ENCODE measurements at places on chromosomes 1 and 21.

DNA sequence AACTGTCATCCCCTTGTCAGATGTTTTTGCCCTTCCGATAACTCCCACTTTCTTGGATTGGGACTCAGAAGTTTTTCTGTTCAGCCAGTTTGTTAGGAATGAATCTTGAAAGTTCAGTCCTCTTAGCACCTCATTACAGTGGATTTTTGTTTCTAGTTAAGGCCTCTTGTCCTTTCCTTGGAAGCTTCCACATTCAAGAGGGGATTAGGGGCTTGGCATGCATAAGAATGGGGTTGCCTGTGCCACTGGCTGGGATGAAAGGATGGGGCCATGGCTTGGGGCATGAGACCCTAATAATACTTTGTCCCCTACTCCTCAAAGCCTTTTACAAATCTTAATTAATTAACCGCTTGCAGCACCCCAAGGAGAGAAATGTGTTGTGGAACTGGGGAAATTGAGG lies 2.4 kb upstream of the DHDDS start:
- no peak for DNase-seq

DNA sequence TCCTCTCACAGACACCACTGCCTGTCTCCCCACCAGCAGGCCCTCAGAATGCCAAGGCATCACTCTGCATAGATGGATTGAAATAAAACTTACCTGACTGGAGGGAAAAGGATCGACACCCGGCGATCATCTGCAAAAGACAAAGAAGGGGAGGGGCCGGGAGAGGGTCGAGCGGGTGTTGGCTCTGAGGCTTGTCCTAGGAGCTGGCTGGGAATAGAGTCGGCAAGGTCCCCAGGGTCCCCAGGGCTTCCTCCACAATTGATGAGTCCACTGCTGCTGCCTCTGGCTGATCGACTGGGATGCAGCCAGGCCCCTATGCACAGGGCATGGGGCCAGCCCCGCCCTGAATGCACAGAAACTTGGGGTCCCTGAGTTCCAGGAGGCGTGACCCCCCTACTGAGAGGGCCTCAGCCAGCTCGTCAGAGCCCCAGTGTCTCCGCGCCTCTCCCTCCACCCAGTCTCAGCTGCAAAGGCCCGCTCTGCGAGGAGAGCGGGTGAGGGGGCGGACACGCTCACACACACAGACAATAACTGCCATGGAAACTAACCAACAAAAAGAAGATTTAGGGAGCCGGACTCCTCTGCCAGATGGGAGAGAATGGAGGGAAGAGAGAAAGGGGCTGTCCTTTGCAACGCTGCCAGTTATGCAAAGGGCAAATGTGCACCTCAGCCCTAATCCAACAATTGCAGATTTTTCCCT lies at the start of gene KLHDC8A:
Gene KLHDC8A, minus strand, starts transcription at position 483 of the 700 bp plus-strand sequence. CDS start 13,318 bp downstream, outside the sequence.
- no peak for DNase-seq

DNA sequence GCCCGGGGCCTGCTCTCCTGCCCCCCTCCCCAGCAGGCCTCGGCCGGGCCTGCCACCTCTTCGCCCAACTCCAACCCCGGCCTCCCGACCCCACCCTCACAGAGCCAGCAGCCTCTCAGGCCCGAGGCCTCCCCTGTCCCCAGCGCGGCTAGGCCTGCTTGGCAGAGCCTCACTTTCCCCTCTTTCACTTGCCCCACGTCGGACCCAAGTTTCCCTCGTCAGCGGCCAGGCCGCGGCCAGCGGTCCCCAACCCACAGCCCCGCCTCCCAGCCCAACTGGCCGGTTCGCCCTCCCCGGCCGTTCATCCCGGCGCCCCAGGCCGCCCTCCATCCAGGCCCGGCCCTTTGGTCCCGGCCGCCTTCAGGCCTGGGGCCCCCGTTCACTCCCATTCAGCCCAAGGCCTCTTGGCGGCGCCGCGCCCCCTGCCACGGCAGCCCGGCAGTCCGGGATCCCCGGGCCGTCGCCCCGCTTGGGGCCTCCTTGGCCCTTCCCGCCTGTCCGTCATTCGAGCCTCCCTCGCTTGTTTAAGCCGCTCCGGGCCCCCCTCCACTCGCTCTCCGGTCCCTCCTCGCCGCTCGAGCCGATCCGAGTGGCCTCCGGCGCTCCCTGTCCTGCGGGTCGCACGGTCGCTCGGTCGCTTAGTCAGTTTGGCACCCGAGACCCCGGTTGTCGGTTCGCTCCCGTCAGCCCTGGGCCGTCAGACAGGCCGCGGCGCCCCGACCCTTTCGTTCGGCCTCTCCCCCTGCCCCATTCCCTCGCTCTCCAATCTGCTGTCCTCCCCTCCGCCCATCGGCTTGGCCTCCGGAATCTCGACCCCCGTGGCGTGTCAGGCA lies 1.4 kb downstream of the LRRC41 start:
- peak; percentile 40 for DNase-seq

DNA sequence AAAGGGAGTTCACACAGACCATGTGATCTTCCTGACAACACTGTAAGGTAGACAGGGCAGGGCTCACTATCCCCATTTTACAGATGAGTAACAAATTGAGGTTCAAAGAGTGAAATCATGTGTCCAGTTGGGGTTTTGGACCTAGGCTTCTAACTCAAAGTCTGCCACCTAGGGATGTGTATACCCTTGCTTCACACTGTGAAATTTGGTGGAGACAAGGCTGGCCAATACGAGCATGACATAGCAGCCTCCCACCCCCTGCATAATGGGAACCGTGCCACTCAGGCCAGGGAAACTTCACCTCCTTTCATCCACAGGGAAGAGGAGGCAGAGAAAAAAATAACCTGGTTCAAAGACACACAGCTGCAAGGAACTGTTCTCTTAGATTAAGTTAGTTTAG lies 6.8 kb downstream of the IQGAP3 start:
- no peak for DNase-seq
